ENCODE measurements at places on chromosomes 3 and 15.

GRCh38 chr3:114525278-114525677 lies 231.4 kb downstream of the TIGIT start:
- no peak for DNase-seq

DNA sequence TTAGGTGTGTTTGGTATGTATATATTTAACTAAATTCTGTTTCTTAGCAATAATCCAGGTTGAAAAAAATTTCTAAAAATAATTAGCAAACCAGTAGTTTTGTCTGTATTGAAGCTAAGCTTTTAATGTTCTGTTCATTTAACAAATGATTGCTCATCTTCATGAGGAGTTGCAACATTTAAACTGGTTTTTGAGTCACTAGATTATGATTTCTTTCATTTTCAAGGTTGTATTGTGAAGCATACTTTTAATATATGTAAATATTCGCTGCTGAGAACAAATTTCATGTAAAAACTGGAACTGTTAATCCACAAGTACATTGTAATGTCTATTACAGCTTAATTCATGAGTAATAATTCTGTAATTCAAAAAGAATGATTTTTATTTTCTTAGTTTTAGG lies 192.7 kb downstream of the MBNL1 start:
- no peak for DNase-seq

DNA sequence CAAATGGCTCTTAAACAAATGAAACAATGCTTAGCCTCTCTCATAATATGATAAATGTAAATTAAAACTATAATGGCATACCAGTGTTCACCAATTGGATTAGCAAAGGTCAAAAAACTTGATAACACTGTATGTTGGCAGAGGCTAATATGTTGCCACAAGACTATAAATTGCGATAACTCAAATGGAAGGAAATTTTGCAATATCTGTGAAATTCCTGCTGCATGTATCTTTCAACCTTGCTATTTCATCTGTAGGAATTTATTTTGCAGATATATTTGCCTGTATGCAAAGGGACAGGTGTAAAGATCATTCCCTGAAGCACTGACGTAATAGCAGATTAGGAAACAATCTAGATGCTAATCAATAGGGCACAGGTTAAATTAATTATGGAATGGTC lies 191.4 kb upstream of the EIF1B start:
- no peak for DNase-seq

- no peak for DNase-seq
These were observed 610.7 kb upstream of the GRM7 start for GRCh38 chr3:6250167-6250566.

- DNase-seq: no peak
These were observed 7.2 kb upstream of the IVD start for GRCh38 chr15:40398413-40398873.

GRCh38 chr3:48938156-48938555 lies 19.5 kb downstream of the ARIH2 start:
- DNase-seq: no peak
